ENCODE measurements at places on chromosomes 7 and 10.
A peak's percentile ranks its signal among the peaks of the same experiment; 100 is the strongest.

- DNase-seq: no peak
These were observed 6.6 kb downstream of the CPA5 start for GRCh38 chr7:130350945-130351790.

DNA sequence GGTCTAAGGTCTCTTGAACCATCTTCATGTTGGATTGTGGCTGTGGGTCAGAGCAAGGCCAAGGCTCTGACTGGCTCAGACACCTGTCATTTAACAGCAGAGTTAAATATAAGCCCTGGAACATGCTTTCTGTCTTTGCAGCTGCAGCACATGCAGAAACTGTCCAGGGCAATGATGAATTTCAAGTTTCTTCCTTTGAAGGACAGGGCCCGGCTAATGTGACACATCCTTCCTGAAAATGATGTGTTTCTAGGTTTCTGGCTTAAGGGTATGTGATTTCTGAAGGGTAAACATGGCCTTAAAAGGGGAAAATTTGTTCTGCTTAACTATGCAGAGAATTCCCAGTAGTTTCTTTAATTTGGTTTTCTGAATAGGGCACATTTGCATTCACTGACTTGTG is 34.0 kb upstream of the SLC35B4 start:
- no peak for DNase-seq

DNA sequence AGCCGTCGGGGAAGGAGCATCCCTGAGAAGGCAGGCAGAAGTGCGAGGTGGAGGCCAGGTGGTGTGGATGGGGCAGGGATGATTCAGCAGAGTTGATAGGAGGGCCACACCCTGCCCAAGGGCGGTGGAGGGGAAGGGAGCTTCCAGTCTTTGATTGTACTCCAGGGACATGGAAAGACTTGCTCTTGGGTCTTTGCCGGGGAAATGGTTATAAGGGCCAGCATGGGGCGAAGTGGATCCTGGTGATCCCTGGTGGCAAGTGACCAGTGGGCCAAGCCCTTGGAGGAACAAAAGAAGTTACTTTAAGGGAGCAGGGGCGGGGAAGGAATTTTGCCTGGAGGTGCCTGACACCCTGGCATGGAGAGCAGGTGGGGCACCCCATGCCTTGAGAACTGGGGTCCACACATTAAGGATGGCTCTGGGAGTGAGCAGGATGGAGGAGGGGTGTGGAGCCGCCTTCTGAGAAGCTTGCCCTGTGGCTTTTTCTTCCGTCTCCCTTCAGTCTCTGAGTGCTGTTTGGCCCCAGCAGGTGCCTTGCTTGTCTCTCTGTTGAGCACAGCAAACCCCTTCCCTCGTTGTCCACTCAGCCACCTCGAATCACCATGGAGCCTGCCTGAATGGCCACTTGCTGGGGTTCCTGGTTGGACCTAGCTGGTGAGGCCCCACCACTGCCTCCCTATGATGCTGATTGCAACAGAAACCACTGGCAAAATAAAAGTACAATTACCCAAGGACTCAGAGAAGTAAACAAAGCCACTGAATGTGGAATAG is 83.9 kb downstream of the RAMP3 start:
- DNase-seq: peak; percentile 26

DNA sequence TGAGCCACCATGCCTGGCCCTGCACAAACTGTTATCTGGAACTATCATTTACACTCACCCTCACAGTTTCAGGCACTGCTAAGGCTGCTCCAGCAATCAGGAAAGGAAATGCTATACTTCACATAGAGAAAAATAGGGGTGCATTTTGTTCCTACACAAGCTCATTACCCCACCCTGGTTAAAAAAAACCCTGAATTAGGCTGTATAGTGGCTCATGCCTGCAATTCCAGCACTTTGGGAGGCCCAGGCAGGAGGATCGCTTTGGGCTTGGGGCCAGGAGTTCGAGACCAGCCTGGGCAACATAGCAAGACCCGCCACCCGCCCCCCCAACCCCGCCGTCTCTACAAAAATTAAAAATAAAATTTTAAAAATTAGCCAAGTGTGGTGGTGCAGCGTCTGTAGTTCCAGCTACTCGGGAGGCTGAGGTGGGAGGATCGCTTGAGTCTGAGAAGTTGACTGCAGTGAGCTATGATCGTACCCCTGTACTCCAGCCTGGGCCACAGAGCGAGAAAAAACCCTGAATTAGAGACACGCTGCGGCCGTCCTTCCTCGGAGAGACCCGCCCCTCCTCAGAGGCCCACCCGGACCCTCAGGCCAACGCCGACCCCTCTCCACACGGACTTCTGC is 539 bp downstream of the PTCD1 start:
- DNase-seq: no peak

DNA sequence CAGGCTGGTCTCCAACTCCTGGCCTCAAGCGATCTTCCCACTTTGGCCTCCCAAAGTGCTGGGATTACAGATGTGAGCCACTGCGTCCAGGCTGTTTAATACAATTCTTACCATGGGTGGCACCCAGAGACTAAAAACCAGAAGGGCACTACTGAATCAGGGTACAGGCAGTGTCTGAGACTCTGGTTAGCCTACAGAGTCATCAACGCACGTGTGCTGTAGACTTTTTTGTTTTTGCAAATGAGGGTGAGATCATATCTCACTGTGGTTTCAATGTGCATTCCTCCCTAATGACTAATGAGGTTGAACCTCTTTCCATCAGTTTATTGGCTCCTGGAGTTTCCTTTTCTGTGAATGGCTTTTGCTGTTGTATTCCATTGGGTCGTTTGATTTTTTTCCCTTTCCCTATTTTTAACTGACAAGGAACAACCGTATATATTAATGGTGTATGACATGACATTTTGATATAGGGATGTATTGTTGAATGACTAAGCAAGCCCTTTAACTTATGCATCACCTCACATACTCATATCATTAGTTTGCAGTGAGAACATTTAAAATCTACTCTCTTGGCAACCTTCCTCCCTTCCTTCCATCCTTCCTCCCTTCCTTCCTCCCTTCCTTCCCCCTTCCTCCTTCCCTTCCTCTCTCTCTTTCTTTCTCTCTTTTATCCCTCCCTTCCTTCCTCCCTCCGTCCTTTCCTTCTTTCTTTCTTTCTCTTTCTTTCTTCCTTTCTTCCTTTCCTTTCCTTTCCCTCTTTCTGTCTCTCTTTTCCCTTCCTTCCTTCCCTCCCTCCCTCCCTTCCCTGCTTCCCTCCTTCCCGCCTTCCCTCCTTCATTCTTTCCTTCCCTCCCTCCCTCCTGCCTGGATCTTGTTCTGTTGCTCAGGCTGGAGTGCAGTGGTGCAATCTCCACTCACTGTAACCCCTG is 9.3 kb upstream of the TMEM270 start:
- peak; percentile 93 for DNase-seq

DNA sequence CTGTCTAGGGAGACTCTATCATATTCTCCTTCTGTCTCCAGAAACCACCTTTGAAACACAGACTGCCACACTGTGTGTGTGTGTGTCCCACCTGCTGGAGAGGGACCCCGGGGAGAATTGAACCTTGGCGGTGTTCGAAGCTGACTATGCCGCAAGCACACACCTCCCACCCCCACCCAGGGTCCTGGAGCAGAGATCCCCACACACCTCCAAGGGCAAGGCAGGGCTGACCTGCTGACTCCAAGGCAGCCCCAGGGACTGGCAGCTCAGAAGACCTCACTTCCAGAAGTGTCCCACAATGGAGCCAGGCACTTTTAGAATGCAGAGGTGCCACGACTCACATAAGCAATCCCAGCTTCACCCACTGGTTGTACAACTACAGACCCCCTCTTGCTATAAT is 13.1 kb downstream of the DRGX start:
- DNase-seq: no peak

DNA sequence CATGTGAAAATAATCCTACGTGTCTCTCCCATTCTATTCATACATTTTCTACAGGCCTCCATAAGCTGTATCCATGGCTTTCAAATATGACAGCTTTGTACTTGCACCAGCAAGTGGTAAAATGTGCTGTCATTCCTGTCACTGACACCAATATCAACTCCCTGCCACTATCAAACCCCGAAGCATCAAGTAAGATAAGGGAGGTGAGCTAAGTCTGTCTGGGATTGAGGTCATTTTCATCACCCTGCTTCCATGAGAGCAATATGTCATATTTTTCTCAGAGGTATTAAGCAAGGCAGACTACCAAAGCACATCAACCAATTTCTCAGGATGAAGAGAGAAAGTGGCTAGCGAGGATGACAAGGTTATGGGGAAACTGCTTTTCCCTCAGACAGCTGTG is 11.1 kb downstream of the GPR22 start:
- no peak for DNase-seq

All from keratinocyte (primary cell).